ENCODE measurements at places on chromosomes 2 and 18.

- DNase-seq = no peak
These were observed 69.3 kb upstream of the FZD5 start for GRCh38 chr2:207839028-207839427.

DNA sequence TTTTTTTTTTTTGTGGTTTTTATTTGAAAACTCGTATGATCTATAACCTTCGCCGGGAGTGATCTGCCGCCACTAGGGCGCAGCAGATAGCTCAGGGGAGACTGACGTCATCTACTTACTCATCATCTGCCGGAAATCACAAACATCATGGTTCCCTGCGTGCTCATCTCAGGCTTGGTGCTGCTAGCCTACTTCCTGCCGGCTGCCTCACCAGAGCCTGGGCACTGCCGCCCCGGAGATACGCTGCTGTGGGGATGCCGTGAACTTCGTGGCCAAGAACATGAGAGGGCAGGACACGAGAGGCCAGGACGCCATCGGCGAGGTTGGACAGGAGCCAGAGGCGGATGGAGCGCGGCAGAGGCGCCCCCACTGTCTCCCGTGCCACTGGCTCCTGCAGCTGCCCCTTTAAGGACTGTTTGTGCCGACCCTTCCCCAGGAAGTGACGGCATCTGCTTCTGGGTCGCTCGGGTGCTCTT is 68.8 kb downstream of the DOK6 start:
- DNase-seq = no peak

- no peak for DNase-seq
These were observed 72.9 kb downstream of the CLHC1 start for GRCh38 chr2:55159037-55159651.

GRCh38 chr18:48355276-48356115 is 53.7 kb downstream of the ZBTB7C start:
- DNase-seq = no peak

GRCh38 chr2:153394686-153395085 is 83.9 kb downstream of the RPRM start:
- no peak for DNase-seq

DNA sequence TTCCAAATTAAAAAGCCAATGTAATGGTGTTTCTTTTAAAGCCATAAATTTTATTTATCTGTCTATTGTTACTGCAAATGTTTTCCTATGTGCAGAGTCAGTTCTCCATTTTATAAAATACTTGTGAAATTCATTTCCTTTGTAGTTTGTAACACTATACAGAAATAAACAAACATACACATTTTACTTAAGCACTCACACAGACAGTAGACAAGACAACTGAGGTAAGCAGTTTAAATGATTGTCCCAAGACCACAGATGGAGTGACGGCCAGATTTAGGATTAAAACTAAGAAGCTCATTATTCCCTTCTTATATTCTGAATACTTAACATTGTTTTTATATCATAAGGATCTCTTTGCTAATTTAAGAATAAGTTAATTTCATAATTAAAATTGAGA is 100.9 kb downstream of the BAZ2B start:
- DNase-seq = no peak
